ENCODE measurements at places on chromosomes 4 and X.

DNA sequence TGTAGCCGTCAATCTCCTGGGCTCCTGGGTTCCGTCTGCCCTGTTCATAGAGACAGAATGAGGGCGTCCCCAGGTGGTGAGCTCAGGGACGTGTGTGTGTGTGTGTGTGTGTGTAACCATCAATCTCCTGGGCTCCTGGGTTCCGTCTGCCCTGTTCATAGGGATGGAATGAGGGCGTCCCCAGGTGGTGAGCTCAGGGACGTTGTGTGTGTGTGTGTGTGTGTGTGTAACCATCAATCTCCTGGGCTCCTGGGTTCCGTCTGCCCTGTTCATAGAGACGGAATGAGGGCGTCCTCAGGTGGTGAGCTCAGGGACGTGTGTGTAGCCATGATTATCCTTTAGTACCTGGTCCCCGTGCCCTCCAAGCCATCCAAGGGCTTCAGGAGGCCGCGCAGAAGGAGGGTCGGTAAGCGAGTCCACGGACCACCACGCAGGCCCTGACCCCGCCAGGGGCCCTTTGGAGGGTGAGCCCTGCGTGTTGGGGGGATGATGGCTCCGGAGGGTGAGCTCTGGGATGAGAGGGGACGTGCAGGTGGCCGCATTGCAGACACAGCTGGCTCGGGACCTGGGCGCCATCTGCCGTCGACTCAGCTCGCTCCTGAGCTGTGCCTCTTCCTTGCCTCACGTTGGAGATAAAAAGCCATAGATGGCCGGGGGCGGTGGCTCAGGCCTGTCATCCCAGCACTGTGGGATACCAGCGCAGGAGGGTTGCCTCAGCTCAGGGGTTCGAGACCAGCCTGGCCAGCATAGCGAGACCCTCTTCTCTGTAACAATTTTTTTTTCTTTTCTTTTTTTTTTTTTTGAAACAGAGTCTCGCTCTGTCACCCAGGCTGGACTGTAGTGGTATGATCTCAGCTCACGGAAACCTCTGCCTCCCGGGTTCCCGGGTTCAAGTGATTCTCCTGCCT lies 5.4 kb upstream of the GTPBP6 start:
- H3K4me1 ChIP-seq: peaks cover 30% of the 10 kb centered on the region
- H3K27me3 ChIP-seq: no peaks in the 10 kb centered on the region
- H3K36me3 ChIP-seq: no peaks in the 10 kb centered on the region
- H3K27ac ChIP-seq: no peak overlapping the region

- H3K36me3 ChIP-seq: no peaks in the 10 kb centered on the region
- H3K27ac ChIP-seq: no peak overlapping the region
- no peaks in the 10 kb centered on the region for H3K4me1 ChIP-seq
- DNase-seq: no peak
Measured at GRCh38 chr4:19583827-19584569, 667.7 kb upstream of the SLIT2 start.

DNA sequence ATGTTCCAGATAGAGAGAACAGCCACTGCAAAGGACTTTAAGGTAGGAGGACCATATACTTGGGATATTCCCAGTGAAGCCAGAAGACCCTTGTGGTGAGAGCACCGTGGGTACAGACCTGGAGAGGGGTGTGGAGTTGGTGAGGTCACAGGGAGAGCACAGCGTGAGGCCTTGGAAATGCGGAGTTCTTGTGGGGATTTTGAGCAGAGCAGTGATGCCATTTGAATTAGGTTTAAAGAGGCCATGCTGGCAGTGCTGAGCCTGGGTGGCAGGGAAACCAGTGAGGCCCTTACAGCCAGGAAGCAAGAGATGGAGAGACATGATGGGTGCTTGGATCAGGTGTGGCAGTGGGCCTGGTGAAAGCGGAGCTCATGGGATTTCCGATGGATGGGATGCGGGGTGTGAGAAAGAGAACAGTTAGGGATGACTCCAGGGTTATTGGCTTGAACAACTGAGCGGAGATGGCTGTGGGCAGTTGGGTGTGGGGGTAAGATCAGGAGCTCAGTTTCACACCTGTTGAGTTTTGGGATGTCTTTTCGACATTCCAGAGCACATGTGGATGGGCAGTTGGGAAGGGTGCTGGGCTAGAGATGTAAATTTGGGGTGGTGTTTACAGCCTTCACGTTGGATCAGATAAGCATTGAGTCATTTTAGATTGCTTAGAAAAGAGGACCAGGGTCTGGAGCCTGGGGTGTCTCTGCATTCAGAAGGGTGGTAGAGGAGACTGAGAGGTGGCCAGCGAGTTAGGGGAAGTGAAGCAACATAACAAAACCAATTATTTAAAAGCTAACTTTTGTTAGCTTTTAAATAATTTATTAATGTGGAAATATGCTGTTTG lies 68.9 kb downstream of the TMEM131L start:
- peak overlapping the region; percentile 81 for H3K27ac ChIP-seq
- peaks cover 28% of the 10 kb centered on the region for H3K36me3 ChIP-seq
- no peaks in the 10 kb centered on the region for H3K27me3 ChIP-seq
- no peak for DNase-seq
- no peak overlapping the region for H3K4me3 ChIP-seq
- peaks cover 91% of the 10 kb centered on the region for H3K4me1 ChIP-seq

GRCh38 chr4:129429581-129430320 lies 333.8 kb downstream of the C4orf33 start:
- H3K36me3 ChIP-seq: no peaks in the 10 kb centered on the region
- H3K27me3 ChIP-seq: no peaks in the 10 kb centered on the region
- DNase-seq: no peak
- H3K4me3 ChIP-seq: no peak overlapping the region

GRCh38 chr4:112908511-112908910 lies 140.9 kb upstream of the ANK2 start:
- H3K27ac ChIP-seq: no peak overlapping the region
- DNase-seq: no peak
- H3K27me3 ChIP-seq: peaks cover 11% of the 10 kb centered on the region
- H3K36me3 ChIP-seq: no peaks in the 10 kb centered on the region

- H3K4me1 ChIP-seq: peaks cover 21% of the 10 kb centered on the region
- H3K4me3 ChIP-seq: no peak overlapping the region
- H3K36me3 ChIP-seq: peaks cover 13% of the 10 kb centered on the region
- peak overlapping the region; percentile 44 for H3K27ac ChIP-seq
Measured at GRCh38 chrX:119015407-119016237, 41.2 kb downstream of the LONRF3 start.

DNA sequence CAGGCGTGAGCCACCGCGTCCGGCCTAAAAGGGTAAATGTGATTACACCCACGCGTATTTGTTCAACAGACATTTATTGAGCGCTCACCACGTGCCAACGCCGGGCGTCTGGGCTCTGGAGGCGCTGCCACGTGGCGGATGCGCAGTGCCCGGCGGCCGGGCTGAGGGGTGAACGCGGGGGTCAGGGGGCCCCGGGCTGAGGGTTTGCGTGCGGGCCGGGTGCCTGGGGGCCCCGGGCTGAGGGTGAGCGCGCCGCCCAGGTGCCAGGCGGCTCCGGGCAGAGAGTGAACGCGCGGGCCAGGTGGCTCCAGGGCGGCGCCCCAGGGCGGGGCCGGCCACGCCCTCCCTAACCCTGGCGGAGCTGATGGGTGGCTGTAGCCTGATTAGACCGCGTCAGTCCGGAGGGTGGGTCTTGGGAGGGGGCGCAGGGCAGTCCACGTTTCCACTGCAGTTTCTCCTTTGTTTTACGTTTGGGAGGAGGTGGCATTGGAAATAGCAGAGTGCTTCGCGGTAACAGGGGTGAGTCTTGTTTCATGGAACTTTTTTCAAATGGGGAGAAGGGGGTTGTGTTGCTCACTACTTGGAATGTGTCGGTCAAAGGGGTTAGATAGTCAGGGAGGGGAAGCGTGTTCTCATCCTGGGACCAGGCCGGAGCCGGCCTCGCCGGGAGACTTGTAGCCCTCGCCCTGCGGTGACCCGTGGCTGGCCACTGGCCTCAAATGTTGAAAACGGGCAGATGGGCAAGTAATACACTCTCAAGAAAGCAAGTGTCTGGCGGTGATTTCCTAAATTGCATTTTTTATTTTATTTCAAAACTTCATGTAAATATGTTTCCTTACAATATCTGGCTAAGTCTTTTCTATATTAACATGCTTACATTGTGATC lies at the start of gene ZFP42:
ZFP42 (plus strand) TSS at position 450 of the 886 bp plus-strand sequence. CDS start 7,037 bp downstream, outside the sequence.
- H3K4me1 ChIP-seq: no peaks in the 10 kb centered on the region
- H3K27ac ChIP-seq: no peak within 1 kb of the TSS
- no peak for DNase-seq
- peaks cover 3% of the 10 kb centered on the region for H3K36me3 ChIP-seq

DNA sequence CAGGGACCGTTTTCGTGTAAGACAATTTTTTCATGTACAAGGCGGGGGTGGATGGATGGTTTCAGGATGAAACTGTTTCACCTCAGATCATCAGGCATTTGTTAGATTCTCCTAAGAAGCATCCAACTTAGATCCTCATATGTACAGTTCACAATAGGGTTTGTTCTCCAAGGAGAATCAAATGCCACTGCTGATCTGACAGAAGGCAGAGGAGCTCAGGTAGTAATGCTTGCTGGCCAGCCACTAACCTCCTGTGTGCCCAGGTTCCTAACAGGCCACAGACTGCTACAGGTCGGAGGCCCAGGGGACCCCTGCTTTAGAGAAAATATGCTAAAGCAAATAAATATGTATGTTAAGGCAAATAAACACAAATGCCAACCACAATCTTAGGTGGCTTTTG lies 61.3 kb downstream of the PPP3CA start:
- no peaks in the 10 kb centered on the region for H3K27me3 ChIP-seq
- peaks cover 52% of the 10 kb centered on the region for H3K4me1 ChIP-seq
- H3K36me3 ChIP-seq: no peaks in the 10 kb centered on the region
- no peak overlapping the region for H3K27ac ChIP-seq
- no peak overlapping the region for H3K4me3 ChIP-seq

DNA sequence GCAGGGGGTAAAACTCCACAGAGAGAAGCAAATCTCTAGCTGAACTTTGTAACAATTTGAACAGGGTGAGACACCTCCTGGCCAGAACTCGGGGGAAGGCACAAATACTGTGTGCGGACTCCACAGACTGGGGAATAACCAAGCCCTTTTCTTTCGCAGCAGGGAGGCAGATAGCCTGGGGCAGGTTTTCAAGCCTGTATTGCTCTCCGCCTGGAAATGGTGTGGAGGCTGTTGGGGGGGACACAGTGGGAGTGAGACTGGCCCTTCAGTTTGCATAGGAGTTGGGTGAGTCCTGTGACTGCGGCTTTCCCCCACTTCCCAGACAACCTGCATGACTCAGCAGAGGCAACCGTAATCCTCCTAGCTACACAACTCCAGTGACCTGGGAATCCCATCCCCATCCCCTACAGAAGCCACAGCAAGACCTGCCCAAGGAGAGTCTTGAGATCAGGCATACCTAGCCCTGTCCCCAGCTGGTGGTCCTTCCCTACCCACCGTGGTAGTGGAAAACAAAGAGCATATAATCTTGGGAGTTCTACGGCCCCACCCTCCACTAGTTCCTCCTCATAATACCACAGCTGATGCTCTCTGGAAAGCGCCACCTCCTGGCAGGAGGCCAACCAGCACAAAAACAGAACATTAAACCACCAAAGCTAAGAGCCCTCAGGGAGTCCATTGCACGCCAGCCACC lies 12.9 kb upstream of the SMPX start:
- H3K27ac ChIP-seq: no peak overlapping the region
- peak; percentile 1 for DNase-seq
- H3K4me1 ChIP-seq: peaks cover 20% of the 10 kb centered on the region
- no peaks in the 10 kb centered on the region for H3K27me3 ChIP-seq
- H3K36me3 ChIP-seq: no peaks in the 10 kb centered on the region

DNA sequence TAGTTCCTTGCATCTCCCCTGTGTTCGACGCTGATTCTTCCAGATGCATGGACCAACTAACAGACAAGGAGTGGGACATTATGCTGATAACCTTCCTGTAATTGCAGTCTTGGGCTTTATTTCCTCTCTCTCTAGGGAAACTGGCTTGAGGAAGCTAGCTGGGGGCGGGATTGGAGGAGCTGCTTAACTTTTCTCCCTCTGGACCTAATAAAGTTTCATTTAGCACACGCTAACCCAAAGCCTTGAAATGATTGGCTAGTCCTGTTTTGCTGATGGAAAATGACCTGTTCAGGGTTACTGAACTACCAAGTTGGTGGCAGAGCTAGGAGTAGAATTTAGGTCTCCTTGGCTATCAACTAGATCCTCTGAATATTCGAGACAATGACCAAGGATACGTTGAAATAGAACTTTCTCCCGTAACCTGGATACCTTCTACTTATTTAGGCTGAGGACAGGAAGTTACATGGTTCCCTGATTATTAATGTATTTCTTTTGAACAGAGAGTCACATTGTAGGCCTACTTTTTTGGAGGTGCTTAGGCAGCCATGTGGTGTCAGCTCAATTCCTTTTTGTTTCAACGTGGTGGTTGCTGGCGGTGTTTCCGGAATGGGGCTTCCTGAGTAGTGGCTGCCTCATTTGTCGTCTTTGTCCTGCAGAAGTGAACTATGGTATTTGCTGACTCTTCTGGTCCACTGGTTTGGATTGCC lies 2.0 kb downstream of the PGK1 start:
- no peaks in the 10 kb centered on the region for H3K27me3 ChIP-seq
- peaks cover 55% of the 10 kb centered on the region for H3K36me3 ChIP-seq
- H3K27ac ChIP-seq: peak overlapping the region; percentile 90
- H3K4me3 ChIP-seq: peak overlapping the region; percentile 94
- DNase-seq: no peak
- peaks cover 51% of the 10 kb centered on the region for H3K4me1 ChIP-seq

DNA sequence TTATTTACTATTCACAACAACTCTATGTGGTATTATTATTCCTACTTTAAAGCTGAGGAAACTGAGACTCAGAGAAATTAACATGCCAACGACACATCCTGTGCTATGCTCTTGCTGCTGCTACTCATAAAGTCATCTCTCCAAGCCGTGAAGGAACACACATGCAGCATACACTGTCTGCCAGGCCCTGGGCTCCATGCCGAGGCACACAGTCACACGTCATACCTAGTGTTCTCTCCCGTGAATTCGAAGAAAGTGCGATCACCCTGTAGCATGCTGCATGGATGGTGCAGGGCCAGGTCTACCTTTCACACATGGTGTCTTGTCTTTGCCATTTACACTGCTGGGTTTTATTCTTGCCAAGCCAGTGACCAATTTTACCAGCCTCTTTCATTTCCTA lies 34.1 kb downstream of the TBC1D1 start:
- H3K4me3 ChIP-seq: no peak overlapping the region
- H3K27me3 ChIP-seq: no peaks in the 10 kb centered on the region
- DNase-seq: no peak
- peaks cover 40% of the 10 kb centered on the region for H3K4me1 ChIP-seq
- H3K27ac ChIP-seq: no peak overlapping the region

- H3K4me1 ChIP-seq: peaks cover 20% of the 10 kb centered on the region
- H3K27me3 ChIP-seq: no peaks in the 10 kb centered on the region
- H3K36me3 ChIP-seq: no peaks in the 10 kb centered on the region
Measured at GRCh38 chrX:56726605-56727004, 2.4 kb upstream of the NBDY start.

- DNase-seq: no peak
- H3K4me1 ChIP-seq: peaks cover 3% of the 10 kb centered on the region
- no peaks in the 10 kb centered on the region for H3K36me3 ChIP-seq
- peaks cover 4% of the 10 kb centered on the region for H3K27me3 ChIP-seq
- H3K4me3 ChIP-seq: no peak overlapping the region
- no peak overlapping the region for H3K27ac ChIP-seq
Measured at GRCh38 chrX:698206-698605, 67.6 kb downstream of the SHOX start.

All from activated naive CD8-positive, alpha-beta T cell treated with anti-CD3 and anti-CD28 coated beads, Interleukin-2, amount 50 U/mL, for 24 hours (primary cell).